ENCODE measurements at places on chromosomes 1 and 21.

DNA sequence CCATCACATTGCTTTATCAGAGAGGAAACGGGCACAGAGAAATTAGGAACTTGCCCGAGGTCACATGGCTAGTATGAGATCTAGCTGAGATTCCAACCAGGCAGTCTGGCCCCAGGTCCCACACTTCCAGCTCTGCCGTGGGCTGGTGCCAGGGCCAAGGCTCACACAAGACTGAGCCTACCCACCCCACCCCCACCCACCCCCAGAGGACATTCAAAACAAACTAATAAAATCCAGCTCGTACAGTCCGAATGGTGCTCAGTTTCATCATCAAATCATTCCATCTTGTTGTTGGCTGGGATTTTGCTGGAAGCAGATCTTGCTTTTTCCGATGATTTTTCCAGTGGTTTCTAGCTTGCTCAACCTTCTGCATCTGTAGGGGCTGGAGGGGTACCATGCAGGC lies 27.9 kb downstream of the MATN1 start:
- no peak for DNase-seq

DNA sequence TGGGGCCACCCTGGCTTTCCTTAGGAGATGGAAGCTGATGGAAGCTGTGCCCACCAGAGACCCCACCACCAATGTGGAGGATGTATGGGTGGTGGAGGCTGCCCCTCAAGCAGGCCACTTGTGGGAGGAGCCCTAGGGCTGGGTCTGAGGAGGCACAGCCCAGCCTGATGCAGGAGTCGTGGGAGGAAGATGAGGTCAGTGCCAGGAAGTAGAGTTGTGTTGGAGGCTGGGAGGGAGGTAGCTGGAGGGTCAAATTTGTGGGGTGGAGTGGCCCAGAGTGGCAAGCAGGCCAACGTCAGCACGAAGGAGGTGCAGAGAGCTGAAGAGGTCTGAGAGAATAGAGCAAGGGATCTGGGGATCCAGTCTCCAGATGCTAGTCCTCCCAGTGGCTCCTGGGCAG lies 119.0 kb upstream of the USP24 start:
- DNase-seq: no peak

DNA sequence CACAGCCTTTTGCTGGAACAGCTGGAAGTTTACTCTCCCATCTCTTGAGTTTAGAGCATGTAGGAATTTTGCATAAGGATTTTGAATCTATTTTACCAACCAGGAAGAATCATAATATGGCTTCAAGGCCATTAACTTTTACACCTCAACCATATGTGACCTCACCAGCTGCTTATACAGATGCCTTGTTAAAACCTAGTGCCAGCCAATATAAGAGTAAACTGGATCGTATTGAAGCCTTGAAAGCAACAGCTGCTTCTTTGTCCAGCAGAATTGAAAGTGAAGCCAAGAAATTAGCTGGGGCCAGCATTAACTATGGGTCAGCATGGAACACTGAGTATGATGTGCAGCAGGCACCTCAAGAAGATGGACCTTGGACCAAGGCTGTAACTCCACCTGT lies 65.4 kb downstream of the CEP350 start:
- DNase-seq: no peak

GRCh38 chr1:53449021-53449420 lies 10.2 kb upstream of the DMRTB1 start:
- no peak for DNase-seq

GRCh38 chr21:45157932-45158331 lies 83.6 kb downstream of the ADARB1 start:
- peak; percentile 7 for DNase-seq

DNA sequence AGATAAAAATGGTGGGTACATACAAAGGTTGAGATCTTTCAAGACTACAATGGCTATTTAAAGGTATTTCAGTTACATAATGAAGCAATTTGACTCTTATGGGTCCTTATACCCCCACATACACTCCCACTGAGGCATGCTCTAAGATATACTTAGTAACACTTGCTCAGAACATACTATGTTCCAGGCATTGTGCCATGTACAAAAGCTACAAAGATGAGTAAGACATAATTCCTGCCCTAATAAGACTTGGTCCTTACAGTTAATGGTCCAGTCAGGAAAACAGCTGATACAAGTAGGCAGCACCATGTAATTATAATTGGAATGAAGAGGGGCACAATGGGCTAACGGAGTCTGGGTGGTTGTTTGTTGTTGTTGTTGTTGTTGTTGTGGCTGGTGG lies 166.7 kb upstream of the BEND5 start:
- no peak for DNase-seq

Measured in activated CD8-positive, alpha-beta T cell treated with anti-CD3 and anti-CD28 coated beads, Interleukin-2, amount 10 ng/mL, durations not matched to agents 7 days and 5 days (primary cell).